Right atrium auricular region (tissue), 2 donors: ENCODE measurements at places on chromosomes 4 and X.

DNA sequence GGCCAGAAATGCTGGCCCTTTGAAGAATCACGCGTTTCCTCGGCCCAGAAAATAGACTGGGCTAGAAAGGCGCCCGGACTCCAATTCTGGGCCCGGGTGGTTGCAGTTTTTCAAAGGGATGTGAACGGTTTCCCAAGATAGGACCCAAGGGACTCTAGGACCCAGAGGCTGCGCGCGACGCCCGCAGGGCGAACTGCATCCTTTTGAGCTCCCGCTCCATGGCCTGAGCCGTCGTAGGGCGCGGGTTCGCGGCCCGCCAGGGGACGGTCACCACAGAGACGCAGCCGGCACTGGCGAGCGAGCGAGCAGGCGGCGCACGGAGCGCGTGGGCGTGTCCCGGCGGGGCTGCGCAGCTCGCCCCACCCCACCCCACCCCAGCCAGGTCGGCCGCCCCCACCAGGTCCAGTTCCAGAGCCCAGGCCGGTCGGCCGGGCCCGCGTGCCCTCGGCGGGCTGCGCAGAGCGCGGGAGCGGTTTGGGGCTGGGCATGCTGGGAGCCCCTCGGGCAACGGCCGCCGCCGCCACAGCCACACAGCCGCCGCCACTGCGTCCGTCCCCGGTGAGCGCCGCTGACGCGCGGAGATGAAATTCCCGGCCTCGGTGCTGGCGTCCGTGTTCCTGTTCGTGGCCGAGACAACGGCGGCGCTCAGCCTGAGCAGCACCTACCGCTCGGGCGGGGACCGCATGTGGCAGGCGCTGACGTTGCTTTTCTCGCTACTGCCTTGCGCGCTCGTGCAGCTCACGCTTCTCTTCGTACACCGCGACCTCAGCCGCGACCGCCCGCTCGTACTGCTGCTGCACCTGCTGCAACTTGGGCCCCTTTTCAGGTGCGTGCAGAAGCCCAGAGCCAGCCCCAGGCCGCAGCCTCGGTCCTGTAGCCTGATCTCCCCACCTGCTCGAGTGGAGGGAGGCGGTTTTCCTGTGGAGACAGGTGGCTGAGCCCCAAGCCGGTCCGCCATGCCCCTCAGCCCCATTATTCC lies at the start of gene XK:
XK (plus strand) TSS at position 411 of the 979 bp plus-strand sequence; CDS start at position 582, 171 bp downstream.
- DNase-seq, result no peak

- DNase-seq, result no peak
These were observed 76.9 kb downstream of the SHROOM3 start for GRCh38 chr4:76511947-76512346.

GRCh38 chr4:152784490-152785350 lies 5.0 kb downstream of the ARFIP1 start:
- DNase-seq, result no peak

DNA sequence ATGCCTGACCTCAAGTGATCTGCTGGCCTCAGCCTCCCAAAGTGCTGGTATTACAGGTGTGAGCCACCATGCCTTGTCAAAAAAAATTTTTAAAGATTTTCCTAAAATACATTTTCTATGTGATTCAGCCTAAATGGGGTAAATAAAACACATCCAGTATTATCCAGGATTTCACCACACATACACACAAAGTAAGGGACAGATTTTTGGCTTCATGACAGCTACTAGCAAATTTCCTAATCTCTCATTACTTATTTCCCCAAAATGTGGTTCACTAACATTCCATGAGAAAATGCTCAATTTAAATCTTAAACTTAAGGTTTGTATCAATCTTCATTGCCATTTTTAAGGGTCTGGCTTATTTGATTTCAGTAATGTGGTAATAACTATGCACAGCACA lies 348.5 kb upstream of the INTU start:
- DNase-seq, result no peak

- DNase-seq, result no peak
These were observed 14.5 kb upstream of the MAML3 start for GRCh38 chr4:140168474-140168873.

DNA sequence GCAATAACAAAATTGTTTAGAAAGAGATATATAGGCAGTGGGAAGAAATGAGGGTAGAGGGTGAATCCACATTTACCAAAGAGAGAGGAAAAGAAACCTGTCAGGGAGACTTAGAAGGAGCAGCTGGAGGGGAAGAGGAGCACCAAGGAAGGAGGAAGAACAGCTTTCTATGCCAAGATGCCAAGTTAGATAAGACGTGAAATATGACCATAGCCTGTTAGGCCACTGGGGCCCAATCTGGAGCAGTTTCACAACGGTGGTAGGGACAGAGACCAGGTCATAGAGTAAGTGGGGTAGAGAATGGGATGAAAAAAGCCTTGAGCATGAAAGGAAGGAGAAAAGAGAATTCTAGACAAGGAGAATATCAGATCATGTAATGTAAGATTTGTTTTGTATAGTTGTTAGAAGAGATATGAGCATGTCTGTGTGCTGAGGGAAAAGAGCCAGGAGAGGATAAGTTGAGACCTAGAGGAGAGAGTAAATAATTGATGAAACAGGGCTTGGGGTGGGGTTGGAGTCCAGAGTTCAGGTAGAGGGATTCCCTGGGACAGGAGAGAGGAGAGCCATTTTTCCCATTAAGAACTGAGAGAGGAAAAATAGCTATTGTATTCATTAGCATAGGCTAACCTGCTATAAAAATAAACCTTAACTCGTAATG lies 4.4 kb upstream of the SOWAHB start:
- no peak for DNase-seq
